ENCODE measurements at places on chromosomes 11 and 22.

DNA sequence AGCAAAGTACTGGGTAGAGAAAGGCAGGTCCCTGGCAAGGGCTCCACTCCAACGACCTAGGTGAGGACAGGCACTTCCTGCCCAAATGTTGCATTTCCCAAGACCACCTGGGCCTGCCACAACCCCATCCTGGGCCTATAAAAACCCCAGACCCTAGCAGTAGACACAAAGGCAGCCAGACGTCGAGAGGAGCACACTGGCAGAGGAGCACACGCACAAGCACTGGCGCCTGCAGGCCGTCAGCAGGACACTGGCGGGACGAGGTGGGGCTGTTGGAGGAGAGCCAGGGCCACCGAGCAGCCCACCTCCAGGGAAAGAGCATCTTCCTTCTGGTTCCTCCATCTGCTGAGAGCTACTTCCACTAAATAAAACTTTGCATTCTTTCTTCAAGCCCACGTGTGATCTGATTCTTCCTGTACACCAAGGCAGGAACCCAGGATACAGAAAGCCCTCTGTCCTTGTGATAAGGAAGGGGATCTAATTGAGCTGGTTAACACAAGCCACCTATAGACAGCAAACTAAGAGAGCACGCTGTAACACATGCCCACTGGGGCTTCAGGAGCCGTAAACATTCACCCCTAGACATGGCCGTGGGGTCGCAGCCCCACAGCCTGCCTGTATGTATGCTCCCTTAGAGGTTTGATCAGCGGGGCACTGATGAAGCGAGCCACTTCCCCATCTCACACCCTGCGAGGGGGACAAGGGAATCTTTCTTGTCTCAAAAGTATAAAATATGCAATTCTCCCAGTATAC is 89.7 kb upstream of the MTMR2 start:
- no peak for DNase-seq

GRCh38 chr11:59365232-59366018 is 6.7 kb downstream of the OR5AN1 start:
- DNase-seq: no peak

DNA sequence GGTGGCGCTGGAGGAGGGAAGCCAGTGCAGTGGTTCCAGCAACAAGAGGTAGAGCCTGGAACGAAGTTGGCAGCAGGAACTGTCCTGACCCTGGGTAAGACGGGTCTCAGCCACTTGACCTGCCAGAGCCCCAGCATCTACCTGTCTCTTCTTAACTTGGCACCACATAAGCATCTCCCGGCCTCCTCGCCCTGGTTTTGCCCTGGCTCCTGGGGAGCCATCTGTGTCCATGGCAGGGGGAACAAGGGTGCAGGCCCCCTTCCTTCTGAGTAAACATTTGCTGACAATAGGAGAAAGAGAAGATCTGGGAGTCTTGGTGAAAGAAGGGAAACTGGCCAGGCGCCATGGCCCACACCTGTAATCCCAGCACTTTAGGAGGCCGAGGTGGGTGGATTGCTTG is 12.8 kb downstream of the P2RY2 start:
- DNase-seq: no peak

DNA sequence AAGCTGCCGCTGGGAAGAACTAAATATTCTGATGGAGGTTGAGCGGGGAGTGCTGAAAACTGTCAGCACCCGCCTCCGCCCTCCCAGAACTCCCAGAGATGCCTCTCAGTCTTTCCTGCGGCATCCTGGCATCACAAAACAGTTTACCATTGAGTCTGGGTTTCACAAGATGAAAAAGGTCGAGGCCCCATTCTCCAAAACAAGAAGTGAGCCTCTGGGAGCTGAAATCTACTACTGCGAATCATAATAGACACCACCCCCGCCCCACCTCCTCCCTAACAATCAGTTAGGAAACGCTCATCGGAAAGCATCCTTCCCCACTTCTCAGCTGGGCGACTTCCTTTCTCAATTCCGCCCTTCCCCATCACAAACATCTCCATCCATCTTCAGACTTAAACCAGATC is 1.0 kb downstream of the SUN2 start:
- no peak for DNase-seq

DNA sequence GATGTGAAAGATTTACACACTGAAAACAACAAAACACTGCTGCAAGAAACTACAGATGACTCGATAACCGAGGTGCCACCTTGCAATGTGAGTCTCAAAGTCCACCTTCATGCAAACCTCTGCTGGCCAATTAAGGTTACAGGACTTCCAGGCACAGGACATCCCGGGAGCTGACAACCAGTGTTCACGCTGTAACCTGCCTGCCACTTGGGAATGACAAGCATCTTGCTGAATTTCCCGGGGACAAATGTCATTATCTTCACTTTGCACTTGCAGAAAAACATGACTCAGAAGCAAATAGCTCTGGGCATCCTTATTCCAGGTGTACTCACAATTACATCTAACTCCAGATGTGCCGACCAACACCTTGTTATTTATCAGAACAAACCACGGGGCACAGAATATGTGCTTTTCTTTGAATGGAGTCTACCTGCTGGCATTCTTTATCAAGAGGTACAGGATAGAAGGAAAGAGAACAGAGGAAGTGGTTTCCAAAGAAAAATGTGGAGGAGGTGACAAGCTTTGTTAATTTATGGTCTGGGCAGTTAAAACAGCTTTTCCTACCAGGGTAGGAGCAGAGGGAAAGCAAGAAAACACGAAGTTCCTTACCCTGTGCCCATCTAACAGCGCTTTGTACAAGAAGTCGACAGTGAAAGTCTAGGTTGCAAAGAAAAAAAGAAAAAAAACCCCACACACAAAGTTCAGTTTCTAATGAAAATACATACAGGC is 72.3 kb downstream of the SHANK2 start:
- no peak for DNase-seq

GRCh38 chr22:30212363-30212995 is 34.1 kb downstream of the LIF start:
- DNase-seq: no peak

GRCh38 chr11:502288-503178 is 4.5 kb downstream of the RNH1 start:
- no peak for DNase-seq

Data from NCI-H2171 treated with DMSO at 0.1 percent for 48 hours (cell line).